ENCODE measurements at places on chromosomes 13 and 19. TPM values are rescaled to one million over a fixed set of nuclear protein-coding genes. Genes with fewer than 3 reads are reported as not detected.

Gene CEACAM3
- 0.78 TPM for total RNA-seq

- DNase-seq = no peak
Observed at GRCh38 chr19:9528757-9529336, 9.6 kb downstream of the ZNF426 start.

- DNase-seq = no peak
Observed at GRCh38 chr13:61406275-61406674, 9.4 kb downstream of the PCDH20 start.

- no peak for DNase-seq
Observed at GRCh38 chr13:37456506-37456905, 142.1 kb downstream of the POSTN start.

DNA sequence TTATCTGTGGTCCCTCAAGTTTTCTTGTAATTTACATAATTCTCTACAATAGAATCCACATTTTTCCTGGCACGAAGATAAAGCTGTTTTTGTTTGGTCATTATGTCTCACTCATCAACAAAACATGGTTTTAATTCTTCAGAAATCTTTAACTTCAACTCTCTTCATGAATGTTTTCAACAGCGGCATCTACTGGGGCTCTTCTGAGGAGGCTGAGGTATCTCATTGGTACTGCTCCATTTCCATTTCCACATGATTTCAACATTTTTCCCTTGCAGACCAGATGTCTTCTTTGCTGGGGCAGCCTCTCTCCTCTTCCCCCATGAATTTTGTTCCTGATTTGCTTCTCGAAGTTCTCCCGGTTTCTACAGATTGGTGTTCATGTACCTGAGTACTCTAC, 5.8 kb upstream of the KBTBD7 start:
- no peak for DNase-seq

- DNase-seq = peak; percentile 88
Observed at GRCh38 chr19:934865-935479, 9.1 kb downstream of the ARID3A start.

DNA sequence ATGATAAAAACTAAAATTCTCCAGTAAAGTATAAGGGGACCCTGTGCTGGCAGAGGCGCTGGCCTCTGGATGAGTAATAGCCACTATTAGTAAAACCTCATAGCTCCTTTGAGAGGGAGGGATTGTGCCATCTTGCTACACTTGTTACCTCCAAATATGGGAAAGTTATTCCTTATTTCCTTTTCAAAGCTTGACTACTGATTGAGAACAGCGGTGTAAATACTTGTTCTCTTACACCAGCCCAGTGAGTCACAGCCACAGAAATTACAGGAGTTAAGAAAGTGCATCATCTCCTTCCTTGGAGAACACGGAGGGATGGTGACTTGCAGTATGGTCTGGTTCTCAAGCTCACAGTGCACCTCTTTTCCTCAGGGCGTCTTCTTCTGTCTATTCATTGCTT, 379.0 kb downstream of the EFNB2 start:
- no peak for DNase-seq

GRCh38 chr19:51750400-51751094, 1.1 kb downstream of the FPR1 start:
- no peak for DNase-seq

DNA sequence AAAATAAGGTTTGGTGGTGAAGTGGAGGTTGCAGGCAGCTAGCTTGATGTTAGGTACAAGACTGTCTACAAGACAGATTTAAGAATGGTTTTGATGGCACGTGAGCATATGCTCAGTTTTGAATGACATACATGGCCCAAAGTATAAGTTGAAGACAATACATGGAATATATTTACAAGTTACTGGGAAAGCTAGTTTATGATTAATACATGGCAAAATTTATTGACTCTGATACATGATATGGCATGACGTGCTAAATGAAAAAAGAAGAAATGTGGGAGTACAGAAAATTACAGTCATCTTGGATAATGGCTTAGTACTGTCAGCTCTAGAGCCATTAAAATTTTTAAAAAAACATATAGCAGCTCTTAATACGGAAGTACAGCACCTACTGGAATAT, 4.4 kb downstream of the KLF5 start:
- no peak for DNase-seq
